ENCODE measurements at places on chromosomes 7 and 10.

DNA sequence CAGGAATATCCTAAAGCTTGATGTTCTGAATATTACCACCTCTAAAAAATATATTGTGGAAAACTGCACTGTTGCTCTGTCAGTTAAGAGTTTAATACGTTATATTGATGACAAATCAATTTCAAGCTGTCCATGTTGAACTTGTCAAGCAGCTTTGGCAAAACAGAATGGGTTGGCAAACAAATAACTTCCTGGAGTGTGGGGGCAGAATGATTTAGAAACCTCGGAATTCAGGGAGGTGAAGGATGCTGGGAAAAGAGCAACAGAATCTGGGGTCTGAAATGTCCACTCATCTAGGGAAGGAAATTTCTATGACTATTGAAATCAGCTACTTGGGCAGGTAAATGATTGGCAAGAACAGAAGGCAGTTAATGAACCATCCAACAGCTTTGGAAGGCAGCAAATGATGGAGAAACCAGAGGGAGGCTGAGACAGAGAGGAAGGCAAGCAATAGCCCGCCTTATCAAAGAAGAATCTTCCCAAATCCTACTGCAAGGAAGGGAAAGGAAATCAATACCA, 95.1 kb upstream of the PALS2 start:
- DNase-seq = no peak

GRCh38 chr7:43535031-43535451, 47.9 kb upstream of the STK17A start:
- no peak for DNase-seq

GRCh38 chr7:2787251-2787951, 56.7 kb downstream of the GNA12 start:
- no peak for DNase-seq

DNA sequence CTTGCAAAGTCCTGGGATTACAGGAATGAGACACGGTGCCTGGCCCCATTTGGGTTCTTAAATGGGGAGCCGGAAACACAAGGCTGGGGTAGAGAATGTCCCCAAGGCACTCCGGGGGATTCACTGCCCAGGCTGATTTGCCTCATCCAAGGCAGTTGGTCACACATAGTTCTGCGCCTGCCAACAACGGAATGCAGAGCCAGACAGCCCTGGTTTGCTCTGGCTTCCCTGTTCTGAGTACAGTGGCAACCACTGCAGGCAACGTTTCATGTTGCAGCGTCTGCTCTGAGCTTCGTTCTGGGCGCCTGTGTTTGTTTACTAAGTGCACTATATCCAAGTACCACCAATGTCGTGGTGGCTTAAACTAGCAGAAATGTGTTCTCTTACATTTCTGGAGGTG, 61.7 kb upstream of the C1QL3 start:
- no peak for DNase-seq

- DNase-seq = no peak
These were observed 201.1 kb upstream of the CCDC6 start for GRCh38 chr10:60107308-60107976.

DNA sequence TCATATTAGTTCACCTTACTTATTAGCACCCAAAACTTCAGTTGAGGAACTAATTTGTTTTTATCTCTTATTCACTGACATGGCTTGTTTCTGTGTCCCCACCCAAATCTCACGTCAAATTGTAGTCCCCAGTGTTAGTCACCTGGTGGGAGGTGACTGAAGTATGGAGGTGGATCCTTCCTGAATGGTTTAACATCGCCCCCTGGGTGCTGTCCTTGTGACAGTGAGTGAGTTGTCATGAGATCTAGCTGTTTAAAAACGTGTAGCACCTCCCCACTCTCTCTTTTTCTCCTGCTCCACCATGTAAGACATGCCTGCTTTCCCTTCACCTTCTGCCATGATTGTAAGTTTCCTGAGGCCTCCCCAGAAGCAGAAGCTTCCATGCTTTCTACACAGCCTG, 75.0 kb upstream of the HECTD2 start:
- no peak for DNase-seq

DNA sequence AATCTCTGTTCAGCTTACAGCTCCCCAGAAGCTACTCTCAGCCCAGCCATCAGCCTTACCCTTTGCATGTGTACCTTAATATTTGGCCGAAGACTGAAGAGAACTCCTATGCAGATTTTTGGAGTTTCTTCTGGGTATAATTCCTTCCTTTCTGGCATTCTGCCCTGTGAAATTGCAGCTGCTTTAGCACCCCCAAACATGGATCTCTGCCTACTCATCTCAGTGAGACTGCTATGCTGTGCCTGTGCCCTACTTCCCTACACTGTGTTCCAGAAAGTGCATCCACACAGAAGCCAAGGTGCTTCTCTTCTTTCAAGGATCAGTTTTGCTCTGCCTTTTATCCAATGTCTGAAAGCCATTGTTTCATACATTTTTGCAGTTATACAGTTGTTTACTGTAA, 81.6 kb downstream of the NPY start:
- DNase-seq = no peak

DNA sequence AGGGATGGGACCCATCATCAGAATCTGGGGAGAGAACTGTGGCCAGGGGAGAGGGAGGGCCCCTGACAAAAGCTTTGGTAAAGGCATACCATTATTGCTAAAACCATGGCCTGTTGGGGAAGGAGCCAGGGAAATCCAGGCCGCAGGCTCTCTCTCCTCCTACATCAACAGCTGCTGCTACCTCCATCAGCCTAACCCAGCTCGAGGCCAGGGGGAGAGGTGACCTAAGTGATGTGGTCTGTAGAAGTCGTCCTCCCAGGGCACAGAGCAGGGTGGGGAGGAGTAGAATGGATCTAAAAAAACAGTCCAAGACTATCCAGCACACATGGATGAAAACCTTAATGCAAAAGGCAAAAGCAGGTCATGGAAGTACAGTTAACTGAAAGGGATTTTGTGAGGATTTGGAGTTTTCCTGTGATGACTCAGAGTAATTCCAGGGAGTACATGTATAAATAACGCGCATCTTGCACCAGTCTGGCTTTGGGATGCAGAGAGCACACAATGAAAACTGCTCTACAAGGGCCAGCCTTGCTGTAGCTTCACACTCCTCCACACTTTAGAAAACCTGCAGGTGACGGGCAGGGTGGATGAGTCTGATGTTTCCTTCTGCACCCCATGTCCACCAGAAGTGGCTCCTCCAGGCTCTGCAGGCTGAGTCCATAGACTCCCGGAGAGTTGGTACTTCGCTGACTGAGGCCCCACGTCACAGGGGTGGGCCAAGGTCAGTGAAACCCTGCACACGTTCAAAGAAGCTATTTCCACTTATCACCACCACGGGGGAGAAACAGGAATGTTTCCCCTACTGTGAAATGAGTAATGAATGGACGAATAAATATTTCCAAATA, 38.5 kb upstream of the MSMB start:
- DNase-seq = peak; percentile 49

- no peak for DNase-seq
These were observed 124.5 kb upstream of the FAM20C start for GRCh38 chr7:67661-68395.

DNA sequence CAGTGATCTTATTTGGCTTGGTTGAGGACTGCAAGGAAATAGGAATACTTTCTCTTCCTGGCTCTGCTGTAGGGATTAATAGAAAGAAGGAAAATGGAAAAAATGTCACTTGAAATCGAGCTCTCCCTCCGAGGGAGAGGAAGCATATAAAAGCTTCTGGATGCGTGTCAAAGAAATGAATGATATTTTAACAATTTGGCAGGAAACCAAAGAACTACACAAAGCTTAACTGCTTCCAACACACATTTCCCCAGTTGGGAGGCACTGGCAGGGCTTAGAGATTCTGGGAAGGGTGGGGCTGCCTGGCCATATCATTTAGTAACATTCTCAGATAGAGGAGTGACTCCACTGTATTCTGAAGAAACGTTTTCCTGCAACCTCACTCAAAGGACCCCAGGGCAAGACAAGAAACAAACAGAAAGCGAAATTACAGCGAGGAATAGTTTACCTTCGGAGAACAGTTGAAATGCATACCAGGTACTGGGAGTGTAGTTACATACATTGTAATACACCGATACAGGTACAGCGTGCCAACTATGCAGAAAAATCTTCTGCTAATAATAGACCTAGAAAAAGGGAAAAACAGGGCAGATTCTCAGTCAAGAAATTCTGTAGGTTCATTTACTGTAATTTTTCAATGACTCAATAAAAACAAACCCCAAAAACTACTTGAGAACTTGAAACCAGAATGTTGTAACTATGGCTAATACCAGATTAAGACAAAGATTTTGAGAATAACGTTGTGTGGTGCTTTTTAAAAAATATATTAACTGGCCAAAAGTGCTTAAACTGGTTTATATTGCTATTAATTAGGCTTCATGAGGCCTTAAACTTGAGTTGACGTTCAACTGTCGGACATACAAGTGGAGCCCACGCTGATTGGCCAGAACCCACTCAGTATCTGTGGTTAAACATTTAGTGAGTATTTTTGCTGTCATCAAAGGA, 75.7 kb upstream of the ASAH2 start:
- no peak for DNase-seq

- no peak for DNase-seq
These were observed 72.3 kb upstream of the CACUL1 start for GRCh38 chr10:118827053-118827452.

- DNase-seq = no peak
These were observed 156.9 kb downstream of the MAD1L1 start for GRCh38 chr7:2075811-2076210.

Measured in islet precursor cell (in vitro differentiated cells).